GM12878 (cell line): ENCODE measurements at places on chromosomes 5 and 9. TPM values are rescaled to one million over a fixed set of nuclear protein-coding genes. Genes with fewer than 3 reads are reported as not detected.

GRCh38 chr5:58969795-58970194 is 386.9 kb downstream of the RAB3C start:
- H3K36me3 ChIP-seq, result no peaks in the 10 kb centered on the region
- DNase-seq, result no peak
- H3K4me3 ChIP-seq, result no peak overlapping the region
- H3K4me1 ChIP-seq, result no peaks in the 10 kb centered on the region
- H3K27me3 ChIP-seq, result no peaks in the 10 kb centered on the region

DNA sequence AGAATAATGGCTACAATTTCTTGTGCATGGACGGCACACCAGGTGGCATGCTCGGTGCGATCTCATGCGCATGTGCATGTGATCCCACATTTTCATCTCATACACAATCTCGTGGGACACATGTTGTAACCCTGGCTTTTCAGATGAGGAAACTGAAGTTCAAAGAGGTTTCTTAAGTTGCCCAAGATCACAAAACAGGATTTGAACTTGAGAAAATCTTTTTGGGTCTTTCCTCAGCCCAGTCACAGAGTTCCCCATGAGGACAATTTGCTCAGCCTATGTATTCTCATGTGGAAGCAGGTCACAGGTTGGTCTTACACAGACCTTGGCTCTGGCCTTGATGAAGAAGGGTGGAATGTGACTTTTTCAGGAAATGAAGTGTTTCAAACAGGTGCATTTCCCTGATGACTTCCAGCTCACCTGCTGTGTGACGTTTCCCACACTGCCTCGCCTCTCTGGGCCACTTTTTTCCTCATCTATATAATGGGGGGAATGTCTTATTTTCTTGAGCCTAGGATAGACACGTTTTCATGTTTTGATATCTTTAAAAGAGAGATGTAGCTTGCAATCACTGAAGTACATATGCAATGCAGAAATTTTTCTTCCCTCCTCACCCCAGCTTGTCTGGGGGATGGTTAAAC is 7.1 kb upstream of the ORM1 start:
- H3K4me3 ChIP-seq, result no peak overlapping the region
- no peak for DNase-seq
- H3K27ac ChIP-seq, result no peak overlapping the region
- no peaks in the 10 kb centered on the region; the same call in 1 of the 2 replicates for H3K27me3 ChIP-seq
- H3K4me1 ChIP-seq, result no peaks in the 10 kb centered on the region

GRCh38 chr5:175805256-175806011 is 65.9 kb upstream of the CPLX2 start:
- no peak overlapping the region for H3K4me3 ChIP-seq
- DNase-seq, result no peak
- no peak overlapping the region for H3K27ac ChIP-seq
- no peaks in the 10 kb centered on the region for H3K4me1 ChIP-seq

- no peak overlapping the region for H3K27ac ChIP-seq
- no peak for DNase-seq
- no peaks in the 10 kb centered on the region for H3K36me3 ChIP-seq
- no peaks in the 10 kb centered on the region for H3K27me3 ChIP-seq
Measured at GRCh38 chr5:758698-759053, 25.9 kb downstream of the ZDHHC11B start.

DNA sequence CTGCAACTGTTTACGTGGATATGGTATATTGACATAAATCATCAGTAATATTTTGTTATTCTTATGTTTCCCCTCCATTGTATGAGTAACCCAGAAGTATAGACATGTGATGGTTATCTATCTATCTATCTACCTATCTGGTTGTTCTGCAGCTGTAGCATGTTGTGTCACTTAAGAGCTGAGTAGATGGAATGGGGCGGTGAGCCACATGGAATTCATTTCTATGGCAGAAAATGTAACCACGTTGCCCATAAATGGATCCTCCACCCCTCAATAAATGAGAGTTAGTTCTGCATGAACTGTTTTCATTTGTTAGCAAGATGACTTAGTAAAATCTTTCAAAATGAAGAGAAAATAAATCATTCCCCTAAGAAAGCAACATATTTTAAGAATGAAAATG is 553.2 kb downstream of the MAT2B start:
- no peaks in the 10 kb centered on the region for H3K36me3 ChIP-seq
- no peak overlapping the region for H3K27ac ChIP-seq

DNA sequence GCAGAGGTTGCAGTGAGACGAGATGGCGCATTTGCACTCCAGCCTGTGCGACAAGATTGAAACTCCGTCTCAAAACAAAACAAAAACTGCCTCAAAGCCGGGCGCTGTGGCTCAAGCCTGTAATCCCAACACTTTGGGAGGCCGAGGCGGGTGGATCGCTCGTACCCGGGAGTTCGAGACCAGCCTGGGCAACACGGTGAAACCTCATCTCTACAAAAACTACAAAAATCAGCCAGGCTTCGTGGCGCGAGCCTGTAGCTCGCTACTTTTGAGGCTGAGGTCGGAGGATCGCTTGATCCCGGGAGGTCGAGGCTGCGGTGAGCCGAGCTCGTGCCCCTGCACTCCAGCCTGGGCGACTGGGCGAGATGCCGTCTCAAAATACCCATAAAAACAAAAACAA is 988 bp downstream of the GFM2 start:
- no peaks in the 10 kb centered on the region for H3K27me3 ChIP-seq
- no peak overlapping the region for H3K27ac ChIP-seq
- H3K4me3 ChIP-seq, result peak overlapping the region; percentile 94
- H3K4me1 ChIP-seq, result peaks cover 15% of the 10 kb centered on the region

- H3K4me3 ChIP-seq, result peak overlapping the region; percentile 91
- peaks cover 2% of the 10 kb centered on the region for H3K4me1 ChIP-seq
- DNase-seq, result no peak
- H3K27ac ChIP-seq, result peak overlapping the region; percentile 71
- no peaks in the 10 kb centered on the region for H3K36me3 ChIP-seq
- no peaks in the 10 kb centered on the region for H3K27me3 ChIP-seq
Measured at GRCh38 chr9:71910650-71911060, 338 bp downstream of the ABHD17B start.

GRCh38 chr5:181166812-181167733 is 19.7 kb downstream of the OR2V2 start:
- no peaks in the 10 kb centered on the region for H3K36me3 ChIP-seq
- no peak overlapping the region for H3K4me3 ChIP-seq
- H3K27me3 ChIP-seq, result no peaks in the 10 kb centered on the region
- DNase-seq, result no peak
- H3K4me1 ChIP-seq, result peaks cover 32% of the 10 kb centered on the region

DNA sequence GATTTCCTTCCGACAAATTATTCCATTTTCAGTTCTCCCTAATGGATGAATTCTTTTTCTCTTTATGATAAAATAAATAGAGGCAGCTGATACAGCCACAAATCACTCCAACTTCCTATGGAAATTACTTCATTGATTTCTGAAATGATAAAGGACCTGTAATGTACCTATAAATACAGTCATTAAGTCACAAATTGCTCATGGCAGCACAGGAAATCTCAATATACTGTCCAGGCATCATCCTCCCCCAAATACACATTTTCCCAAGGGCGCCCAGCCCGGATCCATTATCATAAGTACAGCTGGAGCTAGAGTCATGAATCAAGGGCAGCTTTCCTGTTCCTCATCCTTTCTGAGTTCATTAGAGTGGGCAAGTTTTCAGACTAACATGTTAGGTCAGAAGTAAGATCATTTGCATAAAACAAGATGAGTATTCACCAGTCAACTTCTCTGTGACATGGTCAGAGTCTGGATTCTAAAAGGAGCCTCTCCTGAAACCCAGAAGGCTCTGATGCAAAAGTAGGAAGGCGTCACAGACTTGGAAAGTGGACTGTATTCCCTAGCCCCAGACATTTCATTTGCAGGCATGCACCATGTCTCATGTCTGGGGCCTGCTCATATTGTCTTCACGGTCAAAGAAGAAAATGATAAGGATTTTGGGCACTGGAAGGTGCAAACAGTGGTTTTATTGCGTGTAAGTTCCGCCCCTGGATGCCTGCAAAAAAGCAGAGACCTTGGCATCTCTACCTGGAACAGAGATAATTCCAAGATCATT is 383.2 kb downstream of the PLK2 start:
- no peak overlapping the region for H3K4me3 ChIP-seq
- H3K27ac ChIP-seq, result no peak overlapping the region
- DNase-seq, result no peak
- H3K36me3 ChIP-seq, result no peaks in the 10 kb centered on the region

DNA sequence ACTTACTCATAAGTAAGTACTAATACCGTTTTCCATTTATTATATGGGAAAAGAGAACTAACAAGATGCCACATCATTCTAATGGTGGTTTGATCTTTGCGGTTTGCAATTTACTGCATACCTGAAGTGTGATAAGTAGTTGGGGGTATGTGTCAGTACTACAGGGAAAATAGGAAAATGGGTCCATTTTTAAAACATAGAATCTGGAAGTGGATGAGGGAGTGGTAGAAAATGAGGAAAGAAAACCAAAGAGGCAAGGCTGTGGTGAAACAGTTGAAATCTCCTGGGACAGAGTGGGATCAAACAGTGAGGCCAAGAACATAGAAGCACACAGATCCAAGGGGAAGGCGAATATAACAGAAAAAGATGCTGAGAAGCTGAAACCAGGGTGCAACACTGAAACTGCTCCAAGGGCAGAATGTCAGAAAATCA is 6.7 kb downstream of the ADAMTSL1 start:
- no peak overlapping the region for H3K27ac ChIP-seq
- DNase-seq, result no peak
- no peaks in the 10 kb centered on the region for H3K27me3 ChIP-seq
- H3K36me3 ChIP-seq, result no peaks in the 10 kb centered on the region
- H3K4me3 ChIP-seq, result no peak overlapping the region
- no peaks in the 10 kb centered on the region for H3K4me1 ChIP-seq

- no peak overlapping the region for H3K4me3 ChIP-seq
- H3K4me1 ChIP-seq, result peaks cover 26% of the 10 kb centered on the region
- no peak for DNase-seq
- H3K27ac ChIP-seq, result 0 out of 2 replicates have a peak overlapping the region, but pooled peaks have one; percentile 20
Measured at GRCh38 chr5:56154732-56155484, 78.2 kb downstream of the ANKRD55 start.

GRCh38 chr5:126311766-126312165 is 111.4 kb upstream of the GRAMD2B start:
- DNase-seq, result no peak
- H3K27ac ChIP-seq, result no peak overlapping the region
- H3K36me3 ChIP-seq, result no peaks in the 10 kb centered on the region
- no peak overlapping the region for H3K4me3 ChIP-seq
- H3K4me1 ChIP-seq, result no peaks in the 10 kb centered on the region

GRCh38 chr9:84067821-84068220 is 87.2 kb downstream of the RMI1 start:
- no peak overlapping the region for H3K4me3 ChIP-seq
- H3K27me3 ChIP-seq, result no peaks in the 10 kb centered on the region
- no peaks in the 10 kb centered on the region for H3K4me1 ChIP-seq
- no peak overlapping the region for H3K27ac ChIP-seq
- no peaks in the 10 kb centered on the region for H3K36me3 ChIP-seq

- no peaks in the 10 kb centered on the region; the same call in 1 of the 2 replicates for H3K27me3 ChIP-seq
- no peak for DNase-seq
- no peak overlapping the region for H3K27ac ChIP-seq
- no peak overlapping the region for H3K4me3 ChIP-seq
Measured at GRCh38 chr9:69393425-69393824, 68.4 kb downstream of the ENTREP1 start.

DNA sequence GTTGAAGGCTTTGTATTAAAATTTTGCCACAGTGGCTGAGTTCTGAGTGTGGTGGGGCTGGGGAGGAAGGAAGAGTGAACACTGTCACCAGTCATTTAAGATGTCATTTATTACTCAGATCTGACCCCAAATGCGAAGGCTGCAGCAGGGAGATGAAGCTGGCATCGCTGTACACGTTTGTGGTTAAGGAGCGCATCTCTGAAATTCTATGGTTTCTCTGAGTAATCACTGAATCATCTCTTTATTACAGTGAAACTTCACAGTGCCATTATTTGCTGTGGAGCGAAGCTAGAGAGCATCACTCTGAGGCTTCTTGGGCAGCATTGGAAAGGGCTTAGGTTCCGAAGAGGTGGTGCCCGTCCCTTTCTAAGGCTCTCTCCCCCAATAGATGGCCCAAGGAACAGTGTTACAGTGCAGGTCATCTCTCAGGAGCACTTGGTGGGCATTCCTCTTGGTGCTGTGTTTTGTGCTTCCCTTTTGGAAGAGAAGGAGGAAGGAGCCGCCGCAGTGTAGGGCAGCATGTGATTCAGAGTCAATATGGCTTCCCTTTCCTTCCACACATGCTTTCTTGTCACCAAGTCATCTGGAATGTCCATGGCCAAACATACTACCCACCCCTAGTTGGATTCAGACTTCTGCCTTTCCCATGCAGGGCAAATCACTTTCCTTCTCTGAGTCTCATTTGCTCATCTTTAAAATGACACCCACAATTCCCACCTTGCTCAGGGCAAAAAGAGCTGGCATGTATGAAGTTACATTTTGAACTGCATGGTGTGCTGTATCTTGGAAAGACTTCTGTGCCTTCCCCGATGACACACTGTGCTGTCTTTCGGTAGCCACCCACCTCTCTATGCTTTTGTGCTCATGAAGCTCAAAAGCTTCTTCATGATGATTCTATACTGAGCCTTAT is 9.3 kb upstream of the TEX48 start:
- H3K36me3 ChIP-seq, result no peaks in the 10 kb centered on the region
- H3K4me3 ChIP-seq, result no peak overlapping the region
- DNase-seq, result peak; percentile 36
- H3K4me1 ChIP-seq, result peaks cover 21% of the 10 kb centered on the region
- H3K27ac ChIP-seq, result no peak overlapping the region

GABBR2 gene
- 1.4 TPM in 1 of 2 replicates, not detected in the other for total RNA-seq

CDHR2 gene
- total RNA-seq, result 0.21 and 0.46 TPM in 2 replicates

OBP2B gene
- total RNA-seq, result not detected in 2 replicates

LAMC3 gene
- 0.08 TPM in 1 of 2 replicates, not detected in the other for total RNA-seq

PFN3 gene
- not detected in 2 replicates for total RNA-seq

SUSD3 gene
- 37.6 and 39.8 TPM in 2 replicates for total RNA-seq

CCNO gene
- not detected in 2 replicates for total RNA-seq

MCCC2 gene
- total RNA-seq, result 85.6 and 87.9 TPM in 2 replicates

FAM120A gene
- 87.1 and 89.6 TPM in 2 replicates for total RNA-seq

PCDHGC4 gene
- 1.1 TPM in 2 replicates for total RNA-seq

NLN gene
- 38.8 and 43.8 TPM in 2 replicates for total RNA-seq

SH3RF2 gene
- 0.15 and 0.19 TPM in 2 replicates for total RNA-seq

SV2C gene
- total RNA-seq, result 1.1 TPM in 2 replicates
